ENCODE measurements at places on chromosomes 7 and 10.

DNA sequence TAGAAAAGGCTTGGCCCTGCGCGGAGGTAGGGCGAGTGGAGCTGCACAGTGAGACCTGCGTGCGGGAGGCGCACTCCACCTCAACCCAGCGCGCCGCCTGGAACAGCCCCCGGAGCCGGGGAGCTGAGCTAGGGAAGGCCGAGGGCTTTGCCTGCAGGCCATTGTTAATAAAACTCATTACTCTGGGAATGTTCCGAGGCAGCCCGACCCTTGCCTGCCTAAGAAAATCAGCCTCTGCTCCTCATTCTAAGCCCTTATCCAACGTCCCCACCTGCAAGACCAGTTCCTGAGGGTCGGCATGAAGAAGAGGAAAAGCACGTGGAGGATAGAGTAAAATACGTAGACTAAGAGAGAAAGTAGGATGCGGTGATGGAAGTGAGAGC is 55.3 kb downstream of the C7orf25 start:
- no peak for DNase-seq

- no peak for DNase-seq
Measured at GRCh38 chr7:159031135-159031701, 113.4 kb downstream of the VIPR2 start.

- no peak for DNase-seq
Measured at GRCh38 chr10:61606959-61607907, 55.5 kb upstream of the CABCOCO1 start.

DNA sequence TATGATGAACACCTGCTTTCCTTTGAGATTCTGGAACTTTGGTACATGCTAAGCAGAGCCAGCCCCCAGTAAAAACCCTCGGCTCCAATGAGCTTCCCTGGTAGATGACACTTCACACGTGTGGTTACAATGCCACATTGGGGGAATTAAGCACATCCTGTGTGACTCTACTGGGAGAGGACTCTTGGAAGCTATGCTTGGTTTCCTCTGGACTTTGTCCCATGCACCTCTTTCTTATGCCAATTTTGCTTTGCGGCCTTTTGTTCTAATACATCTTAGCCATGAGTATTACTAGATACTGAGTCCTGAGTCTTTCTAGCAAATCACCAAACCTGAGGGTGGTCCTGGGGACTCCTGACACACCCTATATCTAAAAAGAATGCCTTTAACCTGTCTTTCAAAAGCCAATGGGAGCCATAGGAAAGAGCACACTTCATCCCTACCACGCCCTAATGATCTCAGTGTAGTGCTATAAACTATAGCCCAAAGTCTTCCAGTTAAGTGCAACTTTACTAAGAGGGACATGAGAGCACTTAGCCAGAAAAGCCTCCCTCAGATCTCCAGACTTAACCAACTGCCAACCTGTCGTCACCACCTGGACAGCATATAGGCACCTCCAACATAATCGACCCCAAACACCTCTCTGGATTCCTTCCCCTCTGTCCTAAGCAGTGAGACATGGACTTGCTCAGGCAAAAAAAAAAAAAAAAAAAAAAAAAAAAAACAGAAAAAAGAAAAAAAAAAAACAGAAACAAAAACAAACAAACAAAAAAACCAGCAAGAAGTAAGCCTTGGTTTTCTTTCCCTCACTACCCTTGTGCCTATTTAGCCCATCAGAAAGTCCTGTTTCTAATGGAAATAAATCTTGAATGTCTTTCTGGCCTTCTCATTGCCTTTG is 37.4 kb downstream of the CCDC6 start:
- no peak for DNase-seq

DNA sequence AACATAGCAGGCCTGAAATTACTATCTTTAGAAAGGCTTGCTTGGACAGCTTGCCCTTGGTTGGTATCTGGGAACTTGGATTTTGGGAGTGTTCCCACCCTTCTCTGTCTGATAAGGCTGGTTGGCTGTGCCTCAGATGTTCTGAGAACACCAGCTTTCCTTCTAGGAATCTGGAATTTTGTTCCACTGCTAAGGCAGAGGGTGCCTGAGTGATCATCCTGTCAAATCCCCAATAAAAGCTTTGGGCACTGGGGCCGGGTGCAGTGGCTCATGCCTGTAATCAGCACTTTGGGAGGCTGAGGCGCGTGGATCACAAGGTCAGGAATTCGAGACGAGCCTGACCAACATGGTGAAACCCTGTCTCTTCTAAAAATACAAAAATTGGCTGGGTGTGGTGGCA is 5.0 kb downstream of the TRUB1 start:
- no peak for DNase-seq

DNA sequence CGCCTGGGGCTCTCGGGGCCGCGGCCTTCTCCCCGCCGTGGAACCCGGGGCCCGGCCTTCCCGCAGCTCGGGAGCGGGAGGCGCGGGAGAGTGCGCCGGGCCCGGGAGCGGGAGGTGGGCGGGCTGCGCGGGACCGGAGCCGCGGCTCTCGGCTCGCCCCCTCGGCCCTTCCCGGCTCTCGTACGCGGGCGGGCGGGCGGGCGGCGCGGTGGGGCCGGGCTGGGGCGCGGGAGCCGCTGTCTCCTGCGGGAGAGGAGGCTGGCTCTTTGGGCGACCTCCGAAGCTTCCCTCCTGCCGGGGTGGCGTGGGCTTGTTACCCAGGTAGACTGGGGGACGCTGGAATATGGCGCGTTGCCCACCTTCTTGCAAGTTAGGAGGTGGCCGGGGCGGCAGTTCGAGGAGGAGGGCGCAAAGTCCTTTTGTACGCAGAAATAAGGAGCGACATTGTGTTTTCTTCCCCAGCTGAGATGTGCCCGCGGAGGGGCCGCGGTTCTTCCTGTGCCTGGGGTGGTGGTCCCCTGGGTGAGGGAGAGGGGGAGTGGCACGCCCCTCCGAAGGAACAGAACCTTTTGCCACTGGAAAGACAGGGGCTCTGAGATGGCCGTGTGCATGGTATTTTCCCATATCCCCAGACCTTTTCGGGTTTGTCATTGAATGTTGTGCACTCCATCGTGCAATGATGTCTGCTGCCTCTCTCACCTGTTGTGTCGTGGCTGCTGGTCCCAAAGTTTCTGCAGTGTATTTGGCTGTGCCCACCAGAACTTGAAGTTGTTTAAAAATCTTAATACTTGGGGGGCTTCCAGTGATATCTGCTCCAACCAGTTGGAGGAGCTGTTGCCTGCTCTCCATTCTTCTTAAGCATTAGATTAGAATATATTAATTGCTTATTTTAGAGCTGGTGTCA is 844 bp downstream of the NRF1 start:
- DNase-seq: peak; percentile 49

GRCh38 chr10:17216217-17216900 is 11.7 kb upstream of the VIM start:
- peak; percentile 6 for DNase-seq

DNA sequence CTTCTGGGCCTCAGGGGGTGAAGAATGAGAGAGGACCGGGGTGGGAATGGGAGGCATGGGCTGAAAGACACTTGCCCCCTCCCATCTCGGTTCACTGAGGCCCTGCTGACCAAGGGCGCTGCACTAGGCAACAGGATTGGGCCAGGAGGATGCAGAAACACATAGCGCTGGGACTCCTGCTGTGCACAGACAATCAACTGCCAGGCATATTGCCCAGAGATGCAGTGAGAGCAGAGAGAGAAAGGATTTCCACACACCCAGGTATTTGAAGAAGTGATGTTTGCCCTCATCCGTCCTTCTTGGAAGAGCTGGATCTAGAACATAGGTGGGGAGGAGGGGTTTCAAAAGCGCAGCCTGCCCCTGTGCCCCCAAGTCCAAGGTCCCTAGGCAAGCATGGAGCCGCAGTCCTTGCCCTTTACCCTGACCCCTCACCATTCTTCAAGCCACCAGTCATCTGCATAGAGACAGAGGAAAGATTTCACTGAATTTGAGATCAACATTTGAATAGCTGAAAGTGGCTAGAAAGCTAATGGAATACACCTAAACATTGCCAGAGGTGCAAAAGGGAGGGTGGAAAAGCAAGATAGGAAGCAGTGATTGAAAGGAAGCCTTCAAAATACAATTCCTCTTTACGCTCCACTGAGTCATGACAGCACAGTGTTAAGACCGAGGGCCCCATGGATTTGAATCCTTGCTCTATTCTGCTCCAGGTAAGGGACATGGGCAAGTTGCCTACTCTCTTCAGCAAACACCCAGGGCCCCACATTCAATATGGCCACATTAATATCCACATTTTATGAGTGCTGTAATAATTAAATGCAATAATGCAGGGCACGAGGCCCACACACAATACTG is 44.2 kb upstream of the TNS3 start:
- no peak for DNase-seq

GRCh38 chr10:115829521-115830205 is 443.3 kb downstream of the GFRA1 start:
- DNase-seq: no peak

GRCh38 chr7:81659697-81660395 is 110.0 kb downstream of the HGF start:
- DNase-seq: no peak

DNA sequence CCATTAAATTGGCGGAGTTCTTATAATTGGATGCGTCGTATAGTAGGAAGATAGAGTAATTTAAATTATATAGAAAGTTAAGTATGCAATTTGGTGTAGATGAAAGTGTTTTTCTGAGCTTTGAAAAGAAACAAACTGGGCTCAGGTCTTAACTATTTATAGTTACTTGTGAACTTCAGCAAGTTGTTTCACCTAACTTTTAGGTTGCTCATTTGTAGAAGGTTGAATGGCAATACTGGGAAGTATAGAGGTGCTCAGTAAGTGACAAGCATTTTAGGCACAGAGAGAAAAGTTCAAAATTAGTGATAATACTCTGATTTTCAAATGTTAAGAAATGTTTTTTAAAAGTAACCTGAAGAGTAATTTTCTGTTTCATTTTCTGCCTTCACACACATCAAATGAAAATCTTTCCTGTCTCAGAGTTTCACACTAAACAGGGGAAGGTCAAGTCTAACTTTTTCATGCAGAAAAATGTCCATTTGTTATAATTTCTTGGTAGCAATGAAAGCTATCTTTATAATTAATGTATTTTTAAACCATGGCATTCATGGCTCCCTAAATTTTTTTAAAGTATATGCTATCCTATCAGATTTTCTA is 146.5 kb downstream of the PHF14 start:
- DNase-seq: no peak

GRCh38 chr10:36721871-36722270 is 403.5 kb upstream of the ANKRD30A start:
- DNase-seq: no peak

DNA sequence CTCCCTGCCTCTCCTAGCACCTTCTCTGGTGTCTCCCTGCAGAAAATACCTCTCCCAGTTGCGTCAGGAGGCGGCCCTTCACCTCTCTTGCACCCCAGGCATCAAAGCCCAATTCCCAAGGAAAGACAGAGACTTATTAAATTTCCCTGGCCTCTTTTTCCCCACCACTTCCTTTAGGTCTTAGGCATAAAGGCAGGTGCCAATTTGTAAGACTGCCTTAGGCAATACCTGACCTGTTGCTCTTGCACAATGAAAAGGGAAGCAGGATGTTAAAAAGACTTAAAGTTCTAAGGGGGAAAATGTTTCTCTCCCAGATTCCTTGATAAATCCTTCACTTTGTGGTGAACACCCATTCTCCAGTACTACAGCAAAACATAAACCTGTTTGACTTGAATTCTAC is 186.7 kb downstream of the SLC25A13 start:
- DNase-seq: no peak

- DNase-seq: no peak
Measured at GRCh38 chr10:93826355-93826754, 67.4 kb upstream of the SLC35G1 start.

GRCh38 chr10:12531305-12532220 is 182.2 kb downstream of the CAMK1D start:
- no peak for DNase-seq

- no peak for DNase-seq
Measured at GRCh38 chr10:106313041-106313440, 851.5 kb downstream of the SORCS1 start.

GRCh38 chr7:128962899-128963298 is 25.2 kb downstream of the IRF5 start:
- no peak for DNase-seq

GRCh38 chr7:92609921-92610518 is 19.8 kb upstream of the FAM133B start:
- no peak for DNase-seq

GRCh38 chr7:124029396-124030188 is 3.3 kb downstream of the TMEM229A start:
- DNase-seq: no peak

DNA sequence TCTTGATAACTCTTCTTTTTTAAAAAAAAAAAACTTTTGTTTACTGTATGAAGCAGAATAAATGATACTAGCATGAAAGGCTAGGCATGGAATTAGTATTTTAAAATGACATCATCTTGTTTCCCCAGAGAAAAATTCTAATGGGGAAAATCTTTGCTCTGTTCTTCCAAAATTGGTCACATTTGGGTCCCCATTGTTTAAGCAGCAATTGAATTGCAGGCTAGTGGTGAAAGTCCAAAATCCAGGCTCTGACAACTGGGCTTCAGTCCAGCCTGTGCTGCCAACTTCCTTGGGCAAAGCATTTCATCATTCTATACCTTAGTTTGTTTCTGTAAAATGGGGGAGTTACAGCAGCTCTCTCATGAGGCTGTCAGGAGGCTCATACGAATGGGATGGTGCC is 726.4 kb downstream of the KCNMA1 start:
- DNase-seq: no peak

DNA sequence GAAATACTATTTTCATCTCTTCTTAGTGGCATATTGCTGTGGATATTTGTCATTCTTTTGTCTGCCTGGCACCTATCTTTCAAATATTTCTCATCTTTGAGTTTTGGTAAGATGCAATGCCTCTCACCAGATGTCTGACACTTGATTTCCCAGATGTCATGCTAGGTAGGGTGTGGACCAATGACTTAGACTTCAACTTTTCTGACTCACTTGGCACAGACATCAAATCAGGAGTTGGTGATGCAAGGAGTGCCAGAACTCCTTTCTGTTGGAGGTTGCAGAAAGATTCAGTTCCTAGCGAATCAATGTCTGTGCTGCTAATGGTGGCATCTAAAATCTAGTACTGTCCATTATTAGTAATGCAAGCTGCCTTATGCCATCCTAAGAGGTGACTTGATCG is 216.9 kb upstream of the FERD3L start:
- no peak for DNase-seq

DNA sequence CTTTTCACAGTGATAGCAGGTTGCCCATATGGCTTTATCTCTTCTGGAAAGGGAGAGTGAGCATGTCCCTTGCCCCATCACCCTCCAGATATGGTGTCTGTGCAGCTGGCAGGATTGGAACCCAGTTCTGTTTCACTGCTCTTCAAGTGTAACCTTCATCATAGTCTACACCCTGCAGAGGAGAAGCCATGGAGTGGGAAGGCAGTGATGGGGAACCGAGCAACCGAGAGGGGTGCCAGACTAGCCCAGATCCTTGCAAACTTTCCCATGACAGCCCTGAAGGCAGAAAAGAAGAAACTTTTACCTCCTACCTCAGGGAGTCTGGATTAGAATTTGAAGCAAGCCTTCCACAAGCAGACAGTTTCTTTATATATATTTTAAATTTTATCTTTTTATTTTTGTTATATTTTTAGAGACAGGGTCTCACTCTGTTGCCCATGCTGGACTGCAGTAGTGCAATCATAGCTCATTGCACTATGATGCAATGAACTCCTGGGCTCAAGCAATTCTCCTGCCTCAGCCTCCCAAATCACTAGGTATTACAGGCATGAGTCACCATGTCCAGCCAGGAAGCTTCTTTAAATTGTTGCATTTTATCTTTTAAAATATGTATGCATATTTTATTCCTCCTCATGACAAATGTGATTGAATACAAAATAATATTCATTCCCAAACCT is 133.3 kb downstream of the KCNMA1 start:
- no peak for DNase-seq

GRCh38 chr10:48974510-48975156 is 35.0 kb upstream of the LRRC18 start:
- no peak for DNase-seq
